ENCODE measurements at places on chromosomes 7 and 10. TPM values are rescaled to one million over a fixed set of nuclear protein-coding genes. Genes with fewer than 3 reads are reported as not detected.

GRCh38 chr10:67971311-67971710 lies 86.9 kb downstream of the SIRT1 start:
- DNase-seq: no peak

MACROH2A2 gene
- total RNA-seq: 21.4 TPM

DNA sequence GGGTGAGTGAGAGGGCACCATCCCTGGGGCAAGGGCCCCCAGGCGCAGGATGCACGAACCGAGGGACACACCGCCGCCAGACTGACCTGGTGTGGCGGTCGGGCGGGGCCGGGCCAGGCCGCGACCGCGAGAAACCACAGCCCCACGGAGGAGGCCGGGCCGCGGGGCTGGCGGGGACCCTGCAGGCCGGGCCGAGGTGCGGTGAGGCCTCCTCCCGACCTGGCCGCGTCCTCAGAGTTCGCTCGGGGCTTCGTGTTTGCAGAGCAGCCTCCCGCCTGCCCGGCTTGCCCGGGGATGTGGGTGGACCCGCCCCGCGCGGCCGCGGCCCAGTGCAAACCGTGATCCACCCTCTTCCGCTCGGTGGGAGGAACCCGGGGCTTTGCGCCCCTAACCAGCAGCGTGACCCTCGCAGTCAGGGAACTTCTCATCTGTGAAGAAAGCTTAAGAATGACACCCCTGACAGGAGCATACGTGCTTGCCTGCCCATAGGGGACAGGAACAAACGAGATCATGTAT lies 20.6 kb upstream of the HOXA13 start:
- no peak for DNase-seq

DNA sequence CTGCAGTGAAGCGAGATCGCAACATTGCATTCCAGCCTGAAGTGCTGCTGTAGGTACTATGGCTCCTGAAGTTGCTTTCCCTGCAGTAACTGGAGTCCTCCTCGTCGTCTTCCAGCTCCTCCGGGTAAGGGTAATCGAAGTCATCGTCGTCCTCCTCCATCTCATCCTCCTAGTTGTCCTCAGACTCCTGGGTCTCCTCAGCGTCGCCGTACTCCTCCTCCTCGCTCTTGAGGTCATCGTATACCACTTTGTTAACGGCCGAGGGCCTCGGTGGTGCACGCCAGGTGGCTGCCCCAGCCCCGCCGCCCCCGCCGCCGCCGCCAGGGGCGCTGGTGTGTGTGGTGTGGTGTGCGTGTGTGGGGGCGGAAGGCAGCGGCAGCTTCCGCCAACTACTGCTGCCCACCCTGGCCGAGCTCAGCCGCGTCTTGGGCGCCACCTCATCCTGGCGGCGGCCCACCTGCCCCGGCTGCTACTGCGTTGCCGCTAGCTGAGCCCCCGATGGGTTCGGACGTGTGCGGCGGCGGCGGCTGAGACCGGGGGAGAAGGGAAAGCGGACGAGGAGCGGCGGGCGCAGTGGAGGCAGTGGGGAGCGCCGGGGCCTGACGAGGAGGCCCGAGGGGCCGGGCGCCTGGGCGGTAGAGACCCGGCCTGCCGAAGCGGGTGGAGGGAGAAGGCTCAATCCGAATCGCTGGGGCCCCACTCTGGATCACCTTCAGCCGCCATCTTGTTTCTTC lies 11.8 kb upstream of the ACBD5 start:
- DNase-seq: peak; percentile 20

HOXA9 gene
- total RNA-seq: 70.8 TPM

DNA sequence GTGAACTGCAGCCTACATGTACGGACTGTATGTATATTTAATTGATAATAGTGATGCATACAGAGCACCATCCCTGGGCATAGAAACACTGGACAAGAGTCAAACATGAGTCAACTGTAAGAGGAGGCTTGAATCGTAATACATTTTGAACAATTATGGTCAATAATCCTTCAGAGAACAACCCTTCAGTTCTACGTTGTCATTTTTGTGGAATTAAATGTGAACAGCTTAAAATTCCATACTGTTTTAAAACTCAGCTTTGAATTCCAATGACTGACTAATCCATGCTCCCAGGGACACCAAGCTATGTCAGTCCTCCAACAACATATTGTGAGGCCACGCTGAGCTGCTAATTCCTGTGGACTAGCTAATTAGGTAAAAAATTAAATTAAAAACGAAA lies 41.5 kb upstream of the KMT2E start:
- no peak for DNase-seq

DNA sequence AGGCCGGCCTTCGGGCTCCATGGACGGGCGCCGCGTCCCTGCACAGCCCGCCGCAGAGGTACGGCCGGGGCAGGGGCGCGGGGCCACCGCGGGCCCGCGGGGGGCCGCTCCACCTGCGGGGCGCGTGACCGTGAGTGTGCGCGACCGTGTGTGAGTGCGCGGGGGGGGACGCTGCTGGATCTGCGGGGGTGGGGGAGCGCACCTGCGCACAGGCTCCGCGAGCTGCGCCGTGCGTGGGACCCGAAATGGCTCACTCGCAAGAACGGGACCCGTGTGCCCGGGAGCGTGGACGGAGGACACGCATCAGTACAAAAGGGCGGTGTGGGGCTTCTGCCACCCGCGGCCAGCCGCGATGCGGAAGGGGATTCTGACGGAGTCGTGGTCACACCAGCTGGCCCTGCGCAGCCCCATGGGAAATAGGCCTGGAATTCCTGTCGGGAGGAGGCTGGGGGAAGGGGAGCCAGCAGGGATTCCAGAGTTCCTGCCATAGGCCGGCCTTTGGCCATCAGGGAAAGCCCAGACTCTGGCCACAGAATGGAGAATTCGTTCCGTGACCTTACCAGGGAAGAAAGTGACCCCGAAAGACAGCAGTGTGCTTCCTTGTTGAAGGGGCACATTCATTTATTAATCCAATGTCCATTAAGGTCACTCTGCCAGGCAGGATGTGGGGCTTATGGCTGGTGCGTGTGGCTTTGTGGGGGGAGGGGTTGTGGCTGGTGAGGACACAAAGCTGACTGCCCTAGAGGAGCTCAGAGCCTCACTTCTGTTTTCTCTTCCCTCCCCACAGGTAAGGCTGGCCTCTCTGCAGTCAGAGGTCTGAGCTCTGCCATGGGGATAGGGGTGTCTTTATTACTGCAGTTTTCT lies 494 bp downstream of the REPIN1 start:
- peak; percentile 70 for DNase-seq

RNF148 gene
- total RNA-seq: not detected

HOXA4 gene
- total RNA-seq: 0.17 TPM

DNA sequence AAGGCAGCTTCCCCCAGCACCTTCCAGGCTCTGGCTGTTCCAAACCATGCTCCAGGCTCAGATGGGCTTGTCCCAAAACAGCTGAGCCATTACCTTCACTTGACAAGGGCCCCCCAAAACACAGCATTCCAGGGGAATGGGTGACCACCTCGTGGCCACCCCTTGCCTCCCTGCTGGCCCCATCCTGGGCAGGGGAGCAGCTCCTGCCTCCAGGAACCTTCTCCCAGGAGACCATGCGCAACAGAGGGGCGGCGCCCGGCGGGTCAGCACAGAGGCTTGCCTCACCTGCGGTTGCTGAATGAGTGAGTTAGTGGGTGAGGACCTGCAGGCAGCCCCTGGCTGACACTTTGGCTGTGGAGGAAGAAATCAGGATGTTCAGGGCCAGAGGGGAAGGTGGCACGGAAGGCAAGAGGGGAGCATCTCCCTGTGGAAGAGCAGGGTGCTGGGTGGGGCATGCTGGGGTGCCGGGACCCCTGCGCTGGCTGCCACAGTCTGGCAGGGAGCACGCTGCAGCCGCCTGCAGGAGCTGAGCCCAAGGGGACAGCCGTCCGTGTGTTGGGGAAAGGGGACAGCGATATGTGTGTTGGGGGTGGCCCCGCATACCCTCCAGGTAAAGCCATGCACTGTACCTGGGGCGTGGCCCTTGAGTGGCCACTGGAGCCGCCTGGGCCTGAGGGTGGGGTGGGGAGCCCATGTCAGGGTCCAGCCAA lies 54.7 kb downstream of the PWWP2B start:
- DNase-seq: no peak

OPALIN gene
- total RNA-seq: 0.05 TPM

DNA sequence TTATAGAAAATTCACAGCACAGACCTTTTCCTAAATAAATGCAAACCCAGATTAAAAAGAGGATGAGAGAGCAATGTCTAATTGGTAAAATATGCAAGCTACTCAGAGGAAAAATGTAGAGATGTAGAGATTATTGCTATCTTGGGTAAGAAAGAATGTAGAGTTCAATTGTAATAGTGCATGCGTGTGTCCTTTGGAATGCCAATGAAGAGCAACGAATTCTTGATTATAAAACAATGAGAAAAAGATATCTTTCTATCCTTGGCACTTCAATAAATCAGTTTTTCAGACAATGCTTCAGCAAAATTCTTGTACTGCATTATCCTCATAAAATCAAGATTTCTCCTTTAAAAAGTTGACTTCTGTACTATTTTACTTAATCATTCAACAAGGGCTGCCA lies 50.9 kb downstream of the SEMA3D start:
- peak; percentile 18 for DNase-seq

GRCh38 chr7:142887282-142888015 lies 1.9 kb upstream of the TRPV6 start:
- no peak for DNase-seq

GRCh38 chr7:9761224-9761623 lies 1212.4 kb upstream of the PHF14 start:
- no peak for DNase-seq

DNA sequence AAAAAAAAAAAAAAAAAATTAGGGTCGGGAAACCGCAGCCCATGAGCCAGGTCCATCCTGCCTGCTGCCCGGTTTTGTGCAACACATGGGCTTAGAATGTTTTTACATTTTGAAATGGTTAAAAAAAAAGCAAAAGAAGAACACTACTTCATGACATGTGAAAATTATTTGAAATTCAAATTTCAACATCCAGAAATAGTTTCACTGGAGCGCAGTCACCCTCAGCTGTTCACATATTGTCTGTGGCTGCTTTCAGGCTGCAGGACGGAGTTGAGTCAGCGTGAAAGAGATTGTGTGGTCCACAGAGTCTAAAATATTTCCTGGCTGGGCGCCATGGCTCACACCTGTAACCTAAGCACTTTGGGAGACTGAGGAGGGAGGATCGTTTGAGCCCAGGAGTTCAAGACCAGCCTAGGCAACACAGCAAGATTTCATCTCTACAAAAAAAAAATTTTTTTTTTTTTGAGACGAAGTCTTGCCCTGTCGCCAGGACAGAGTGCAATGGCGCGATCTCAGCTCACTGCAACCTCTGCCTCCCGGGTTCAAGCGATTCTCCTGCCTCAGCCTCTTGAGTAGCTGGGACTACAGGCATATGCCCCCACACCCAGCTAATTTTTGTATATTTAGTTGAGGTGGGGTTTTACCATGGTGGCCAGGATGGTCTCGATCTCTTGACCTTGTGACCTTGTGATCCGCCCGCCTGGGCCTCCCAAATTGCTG lies 63.9 kb upstream of the ECHDC3 start:
- DNase-seq: no peak

SLC26A5 gene
- total RNA-seq: not detected

ABCB1 gene
- 60.6 TPM for total RNA-seq

GHRHR gene
- not detected for total RNA-seq

GRCh38 chr7:22189741-22190140 lies 167.2 kb downstream of the RAPGEF5 start:
- no peak for DNase-seq

- DNase-seq: no peak
Measured at GRCh38 chr7:50329775-50330174, 25.3 kb downstream of the IKZF1 start.

GRCh38 chr10:101287997-101288635 lies 58.9 kb upstream of the LBX1 start:
- peak; percentile 11 for DNase-seq

- DNase-seq: peak; percentile 65
Measured at GRCh38 chr7:102431617-102432298, 1.6 kb upstream of the ORAI2 start.

LARP4B gene
- total RNA-seq: 45.1 TPM

DNA sequence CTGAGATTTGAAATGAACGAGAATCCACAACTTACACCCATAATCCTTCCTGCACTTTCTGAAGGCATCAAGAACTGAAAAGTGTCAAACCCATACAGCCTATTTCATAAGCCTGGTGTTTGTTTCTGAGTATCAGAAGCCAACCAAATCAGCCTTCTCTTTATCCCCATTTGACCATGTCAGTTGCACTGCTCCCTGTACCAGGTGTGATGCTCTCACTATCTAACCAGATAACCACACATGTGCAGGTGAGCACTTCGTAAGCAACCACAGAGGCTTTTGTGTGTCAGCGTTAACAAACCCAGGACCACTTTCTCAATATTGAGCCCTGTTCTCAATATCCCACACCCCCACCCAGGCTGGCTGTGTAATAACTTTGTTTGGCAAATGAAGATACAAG lies 114.4 kb downstream of the DOCK4 start:
- DNase-seq: no peak

- no peak for DNase-seq
Measured at GRCh38 chr10:106836933-106837663, 327.4 kb downstream of the SORCS1 start.

DNA sequence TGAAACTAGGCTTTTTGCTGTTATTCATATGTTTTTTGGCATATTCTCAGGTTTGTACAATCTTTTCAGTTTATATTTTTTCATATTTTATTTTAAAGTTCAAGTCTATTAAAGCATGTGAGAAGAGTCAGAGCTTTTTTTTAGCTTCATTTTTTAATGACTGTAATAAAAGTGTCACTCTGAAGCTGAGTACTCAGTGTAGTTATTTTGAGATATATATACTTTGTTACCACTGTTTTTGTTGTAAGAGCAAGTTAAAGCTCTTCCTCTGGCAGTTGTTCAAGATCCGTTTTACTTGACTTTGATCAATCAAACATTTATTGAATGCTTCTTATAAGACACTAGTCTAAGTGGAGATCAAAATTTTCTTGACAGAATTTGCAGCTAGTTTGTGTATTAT lies 37.5 kb downstream of the CASD1 start:
- DNase-seq: peak; percentile 23

DNA sequence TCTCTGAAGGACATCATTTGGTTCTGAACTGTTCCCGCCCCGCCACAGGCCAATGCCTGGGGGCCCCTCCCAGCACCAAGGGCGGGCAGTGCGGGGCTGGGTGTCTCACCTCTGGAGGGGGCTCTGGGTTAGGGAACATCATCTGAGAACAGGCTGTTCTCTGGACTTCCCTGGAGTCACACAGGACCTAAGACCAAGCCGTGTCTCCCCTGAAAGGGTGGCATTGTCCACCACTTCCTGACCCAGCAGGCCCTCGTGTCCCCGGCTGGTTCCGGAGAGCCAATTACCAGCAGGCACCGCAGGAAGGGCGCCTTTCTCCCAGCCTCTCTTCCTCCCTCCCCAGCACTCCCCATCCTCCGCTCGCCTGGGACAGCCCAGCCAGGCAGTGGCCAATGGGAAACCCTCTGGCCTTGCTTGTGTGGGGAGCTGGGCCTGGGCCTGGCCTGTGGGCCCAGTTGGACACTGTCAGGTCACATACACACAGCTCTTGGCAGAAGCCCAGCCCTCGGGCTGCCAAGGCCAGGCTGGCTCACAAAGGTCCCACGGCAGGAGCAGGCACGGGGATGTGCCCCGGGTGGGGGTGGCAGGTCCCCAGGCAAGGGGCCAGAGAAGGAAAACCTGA lies 119.5 kb downstream of the SPDYE5 start:
- DNase-seq: peak; percentile 35

- DNase-seq: no peak
Measured at GRCh38 chr7:129769866-129770808, 158.6 kb downstream of the NRF1 start.

- DNase-seq: no peak
Measured at GRCh38 chr10:21047096-21047495, 150.0 kb upstream of the NEBL start.

NPFFR1 gene
- not detected for total RNA-seq
